AG08396 (cell line): ENCODE measurements at places on chromosomes 4 and X.
A peak's percentile ranks its signal among the peaks of the same experiment; 100 is the strongest.

- DNase-seq = no peak
These were observed 186.9 kb upstream of the LNX1 start for GRCh38 chr4:53778155-53778554.

- peak; percentile 49 for DNase-seq
These were observed 81.2 kb downstream of the APOOL start for GRCh38 chrX:85084770-85085393.

DNA sequence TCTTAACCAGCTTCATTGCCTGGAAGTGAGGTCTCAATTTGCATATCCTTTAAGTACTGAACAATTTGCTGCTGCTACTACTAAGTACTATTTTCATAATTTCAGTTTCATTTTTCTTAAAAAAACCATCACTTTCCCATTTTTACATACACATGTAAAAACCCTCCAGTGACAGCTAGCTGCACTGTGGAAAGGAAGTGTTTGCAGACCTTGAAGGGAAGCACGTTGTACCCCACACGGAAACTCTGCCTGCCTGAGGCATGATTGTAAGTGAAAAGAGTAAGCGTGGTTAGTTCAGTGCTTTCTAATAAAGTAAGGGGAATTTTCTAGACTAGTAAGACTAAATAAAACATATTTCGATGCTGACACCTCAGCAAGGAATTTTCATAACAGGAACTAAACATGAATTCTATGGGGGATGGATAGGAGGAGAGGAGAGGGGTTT is 103.6 kb downstream of the RAPGEF2 start:
- peak; percentile 9 for DNase-seq

GRCh38 chr4:29756966-29757365 is 963.2 kb upstream of the PCDH7 start:
- no peak for DNase-seq

- no peak for DNase-seq
These were observed 112.7 kb upstream of the PTPN13 start for GRCh38 chr4:86481440-86481839.

- peak; percentile 9 for DNase-seq
These were observed 60.3 kb upstream of the HSD17B10 start for GRCh38 chrX:53494436-53494835.

DNA sequence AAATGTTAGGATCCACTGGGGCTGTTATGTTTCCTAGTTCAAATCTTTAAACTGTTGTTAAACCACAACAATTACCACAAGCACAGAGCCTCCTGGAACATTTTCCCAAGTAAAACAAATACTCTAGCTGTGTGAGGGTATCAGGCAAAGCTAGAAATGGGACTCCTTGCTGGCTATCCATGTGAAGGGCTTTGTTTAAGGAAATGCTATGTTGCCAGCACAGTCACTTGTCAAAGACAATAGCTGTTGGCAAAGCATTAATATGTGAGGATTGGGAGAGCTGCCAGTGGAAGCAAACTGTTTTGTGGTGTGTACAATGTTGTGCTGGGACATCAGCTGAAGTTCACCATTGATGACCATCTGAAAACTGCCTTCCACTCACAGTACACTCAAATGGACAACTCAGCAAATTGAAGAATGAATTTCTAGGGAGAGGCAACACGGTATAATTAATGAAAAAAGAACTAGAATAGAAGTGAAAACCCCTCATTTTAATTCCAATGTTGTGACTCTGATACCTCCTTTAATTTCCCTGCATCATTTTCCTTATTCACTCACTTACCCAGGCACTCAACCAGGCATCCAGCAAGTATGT is 100.8 kb downstream of the ANXA3 start:
- no peak for DNase-seq

DNA sequence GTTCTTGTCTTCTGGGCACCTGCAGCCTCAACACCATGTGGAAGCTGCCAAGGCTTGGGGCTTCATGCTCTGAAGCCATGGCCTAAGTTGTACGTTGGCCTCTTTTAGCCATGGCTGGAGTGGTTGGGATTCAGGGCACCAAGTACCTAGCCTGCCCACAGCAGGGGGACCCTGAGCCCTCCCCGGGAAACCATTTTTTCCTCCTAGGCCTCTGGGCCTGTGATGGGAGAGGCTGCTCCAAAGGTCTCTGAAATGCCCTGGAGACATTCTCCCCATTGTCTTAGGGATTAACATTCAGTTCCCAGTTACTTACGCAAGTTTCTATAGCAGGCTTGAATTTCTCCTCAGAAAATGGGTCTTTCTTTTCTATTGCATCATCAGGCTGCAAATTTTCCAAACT is 269.3 kb downstream of the NAP1L3 start:
- no peak for DNase-seq

DNA sequence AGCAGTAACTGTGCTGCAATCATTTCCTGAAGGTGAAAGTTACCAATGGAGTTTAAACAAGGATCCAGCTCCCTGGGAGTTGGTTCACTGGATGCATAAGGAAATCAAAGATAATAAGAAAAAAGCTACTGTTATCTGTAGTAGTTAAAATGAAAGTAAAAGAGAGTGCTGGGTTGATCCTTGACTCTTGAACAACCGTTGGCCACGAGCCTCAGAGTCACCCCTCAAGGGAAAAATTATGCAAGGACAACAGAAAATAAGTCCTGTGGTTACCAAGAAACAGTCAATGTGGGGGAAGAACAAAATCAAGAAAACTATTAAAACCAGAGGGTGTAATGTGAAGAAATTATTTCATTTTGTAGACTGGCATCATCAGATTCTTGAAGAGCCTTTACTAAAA is 49.7 kb upstream of the DDIT4L start:
- no peak for DNase-seq

DNA sequence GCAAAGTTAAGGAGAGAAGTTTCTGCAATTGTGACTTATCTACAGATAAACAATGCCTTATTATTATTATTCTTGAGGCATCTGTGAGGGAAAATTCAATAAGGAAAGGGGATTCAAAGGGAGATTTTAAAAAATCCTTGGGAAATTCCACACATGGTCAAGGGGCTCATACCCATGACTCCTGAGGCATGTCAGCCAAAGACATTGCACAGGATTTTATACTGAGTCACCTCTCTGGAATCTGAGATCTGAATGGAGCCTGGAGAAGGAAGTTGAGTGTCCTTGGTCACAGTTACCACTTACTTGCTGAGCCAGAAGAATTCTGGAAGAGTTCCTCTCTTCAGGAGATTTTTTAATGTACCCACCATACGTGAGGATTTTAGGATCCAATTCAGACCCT is 14.4 kb upstream of the CXCL8 start:
- peak; percentile 74 for DNase-seq

DNA sequence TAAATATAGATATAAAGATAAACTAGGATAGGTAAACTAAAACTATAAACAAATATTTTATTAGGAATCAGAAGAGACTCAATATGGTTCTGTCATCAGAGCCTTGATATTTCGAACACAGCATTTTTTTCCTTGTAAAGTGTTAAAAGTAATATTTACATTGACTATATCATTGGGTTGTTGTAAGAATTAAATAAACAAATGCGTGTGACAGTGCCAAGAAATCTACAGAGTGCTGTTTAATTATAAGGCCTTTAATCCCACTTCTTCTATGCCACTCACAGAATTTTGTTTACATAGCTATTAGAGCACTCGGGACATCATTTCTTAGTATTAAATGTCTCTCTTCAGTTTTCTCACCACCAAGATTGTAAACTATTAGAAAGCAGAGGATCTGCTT is 807.4 kb downstream of the FSTL5 start:
- no peak for DNase-seq

DNA sequence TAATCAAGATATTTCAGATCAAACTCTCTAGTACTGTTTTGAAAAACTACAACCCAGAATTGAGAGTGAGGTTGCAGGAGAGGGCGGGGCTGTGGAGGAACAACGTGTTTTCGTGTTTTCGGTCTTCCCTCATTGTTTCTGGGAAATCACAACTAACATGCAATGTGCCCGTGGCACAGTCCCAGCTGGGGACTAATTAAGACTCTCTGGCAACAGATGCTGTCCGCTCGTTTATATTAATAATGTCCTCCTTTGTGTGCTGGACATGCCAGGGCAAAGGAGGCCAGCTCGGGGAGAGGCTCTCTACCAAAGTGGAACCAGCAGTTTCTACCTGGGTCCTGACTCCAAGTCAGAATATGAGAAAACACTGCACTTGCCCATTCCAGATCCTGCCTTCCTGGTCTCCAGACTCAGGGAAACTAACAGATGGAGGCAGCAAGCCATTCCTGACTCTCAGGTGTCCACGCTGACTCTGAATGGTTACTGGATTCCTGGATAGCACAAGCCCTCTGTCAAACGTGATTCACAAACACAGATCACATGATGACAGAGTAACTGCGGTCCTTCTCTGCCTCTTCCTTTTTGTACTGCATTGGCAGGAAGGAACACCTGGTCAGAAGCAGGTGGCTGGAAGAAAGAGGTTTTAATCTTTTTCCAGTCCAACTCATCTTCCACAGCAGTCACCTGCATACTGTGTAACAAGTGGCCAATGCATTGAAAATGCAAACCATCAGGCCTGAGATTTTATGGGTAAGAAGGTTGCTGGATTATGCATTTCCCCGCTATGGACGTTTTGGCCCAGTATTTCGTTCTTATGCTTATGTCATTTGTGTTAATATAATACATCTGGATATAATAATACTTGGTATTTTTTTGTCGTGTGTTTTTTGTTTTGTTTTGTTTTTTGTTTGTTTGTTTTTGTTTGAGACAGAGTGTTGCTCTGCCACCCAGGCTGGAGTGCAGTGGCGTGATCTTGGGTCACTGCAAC is 65.0 kb downstream of the COQ2 start:
- DNase-seq = no peak

DNA sequence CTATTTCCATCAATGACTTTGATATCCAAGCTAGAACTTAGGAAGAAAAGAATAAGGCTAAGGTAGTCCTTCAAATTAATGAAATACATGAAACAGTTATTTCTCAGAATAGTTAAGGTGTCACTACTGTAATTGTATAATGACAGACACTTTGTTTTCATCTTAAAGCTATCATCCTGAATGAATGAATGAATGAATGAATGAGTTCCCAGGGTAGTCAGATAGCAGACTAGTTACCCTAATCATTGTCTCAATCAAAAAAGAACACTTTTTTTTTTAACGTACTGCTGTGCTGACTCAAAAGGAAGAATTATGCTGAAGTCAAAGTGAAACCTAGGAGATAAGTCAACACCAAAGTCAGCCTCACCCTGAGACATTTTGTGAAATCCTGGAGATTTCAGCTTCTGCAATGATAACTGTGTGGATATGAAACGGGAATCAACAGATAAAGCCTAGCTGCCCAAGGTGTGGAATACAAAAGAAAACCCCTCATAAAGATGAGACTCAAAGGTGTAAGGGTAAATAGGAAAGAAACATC is 68.3 kb upstream of the CNKSR2 start:
- no peak for DNase-seq

DNA sequence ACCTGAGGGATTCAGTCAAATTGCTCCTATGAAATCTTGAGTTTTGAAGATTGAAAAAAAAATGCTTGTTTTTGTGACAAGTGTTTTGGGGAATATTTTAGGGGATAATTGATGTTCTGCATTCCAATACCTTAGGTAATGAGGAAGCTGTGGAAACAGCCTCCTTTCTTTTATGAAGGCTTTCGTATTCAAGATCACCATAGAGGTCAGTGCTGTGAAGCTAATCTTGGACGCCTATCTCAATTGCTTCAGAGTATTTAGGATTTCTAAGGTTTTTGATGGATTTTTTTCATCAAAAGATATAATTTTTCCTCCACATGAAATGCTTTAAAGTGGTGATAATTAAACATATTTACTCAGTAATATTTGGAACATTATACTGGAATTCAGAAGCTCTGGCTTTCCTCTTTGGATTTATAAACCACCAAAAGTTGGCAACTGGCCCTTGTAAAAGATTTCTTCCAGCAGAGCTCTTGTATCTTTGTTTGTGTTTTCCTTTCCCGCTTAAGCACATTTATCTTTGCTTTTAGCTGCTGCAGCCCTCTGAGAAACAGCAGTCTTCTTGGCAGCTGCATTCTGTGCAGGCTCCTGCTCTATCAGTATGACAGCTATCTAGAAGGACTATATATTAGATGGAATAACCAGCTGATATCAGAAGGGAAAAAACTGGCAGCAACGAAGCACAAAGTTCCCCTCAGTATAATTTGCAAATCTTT is 63.7 kb downstream of the HMGB2 start:
- DNase-seq = no peak

- DNase-seq = peak; percentile 18
These were observed 248.5 kb upstream of the DIAPH2 start for GRCh38 chrX:96436105-96436504.

- DNase-seq = no peak
These were observed 423.6 kb downstream of the ANKRD50 start for GRCh38 chr4:124288706-124289486.

- DNase-seq = no peak
These were observed 251.5 kb downstream of the RASL11B start for GRCh38 chr4:53113431-53114225.

- no peak for DNase-seq
These were observed 237.9 kb downstream of the ARHGAP10 start for GRCh38 chr4:147969573-147970385.

GRCh38 chr4:184641022-184641421 is 8.2 kb downstream of the CASP3 start:
- DNase-seq = no peak

- no peak for DNase-seq
These were observed 1835.8 kb upstream of the TENM3 start for GRCh38 chr4:180407275-180407885.

DNA sequence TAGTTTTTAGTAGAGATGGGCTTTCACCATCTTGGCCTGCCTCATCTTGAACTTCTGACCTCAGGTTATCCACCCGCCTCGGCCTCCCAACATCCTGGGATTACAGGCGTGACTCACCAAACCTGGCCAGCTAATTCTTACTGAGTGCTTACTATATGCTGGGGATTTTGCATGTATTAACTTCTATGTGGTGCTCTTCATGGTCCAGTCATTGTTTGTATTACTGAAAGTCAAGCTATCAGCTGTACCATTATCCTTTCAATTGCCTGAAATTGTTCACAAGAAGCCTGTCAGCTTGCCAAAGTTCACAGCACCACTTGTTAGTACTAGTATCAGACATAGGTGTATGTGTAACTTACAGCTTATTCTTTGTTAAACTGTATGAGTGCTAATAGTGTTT is 1272.1 kb downstream of the ARAP2 start:
- DNase-seq = no peak

DNA sequence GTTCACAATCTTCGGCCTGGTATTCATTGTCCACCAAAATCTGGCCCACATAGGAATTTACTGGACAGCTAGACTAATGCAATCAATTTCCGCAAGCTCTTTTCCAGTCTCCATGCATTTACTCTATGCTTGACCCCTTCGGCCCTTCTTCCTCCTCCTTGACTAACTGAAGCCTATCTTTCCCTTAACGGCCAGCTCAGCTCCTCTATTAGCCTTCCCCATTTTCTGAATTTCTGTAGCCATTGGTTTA is 1.2 kb upstream of the PHKA2 start:
- no peak for DNase-seq

GRCh38 chrX:105706041-105706440 is 116.3 kb upstream of the NRK start:
- no peak for DNase-seq

DNA sequence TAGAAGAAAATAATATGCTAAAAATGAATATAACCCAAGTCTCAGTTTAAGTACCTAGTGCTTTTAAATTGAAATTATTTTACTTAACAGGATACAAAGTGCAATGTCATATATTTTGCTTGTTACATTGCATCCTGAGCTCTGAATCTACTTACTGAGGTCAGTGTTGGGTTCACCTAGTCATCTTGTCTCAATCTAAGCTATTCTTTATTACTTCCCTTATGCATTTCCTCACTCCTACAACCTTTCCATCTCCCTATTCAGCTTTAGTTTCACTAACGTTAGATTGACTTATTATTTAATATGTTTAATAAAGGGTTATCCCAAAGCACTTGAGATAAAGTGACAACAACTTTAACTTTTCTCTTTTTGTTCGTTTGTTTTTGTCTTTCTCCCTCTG is 483.7 kb downstream of the FSTL5 start:
- DNase-seq = no peak

- no peak for DNase-seq
These were observed 94.2 kb upstream of the TEX13D start for GRCh38 chrX:124238268-124238667.
